ENCODE measurements at places on chromosomes 2 and 18.

- no peak for DNase-seq
These were observed 90.7 kb upstream of the GCFC2 start for GRCh38 chr2:75801234-75801982.

DNA sequence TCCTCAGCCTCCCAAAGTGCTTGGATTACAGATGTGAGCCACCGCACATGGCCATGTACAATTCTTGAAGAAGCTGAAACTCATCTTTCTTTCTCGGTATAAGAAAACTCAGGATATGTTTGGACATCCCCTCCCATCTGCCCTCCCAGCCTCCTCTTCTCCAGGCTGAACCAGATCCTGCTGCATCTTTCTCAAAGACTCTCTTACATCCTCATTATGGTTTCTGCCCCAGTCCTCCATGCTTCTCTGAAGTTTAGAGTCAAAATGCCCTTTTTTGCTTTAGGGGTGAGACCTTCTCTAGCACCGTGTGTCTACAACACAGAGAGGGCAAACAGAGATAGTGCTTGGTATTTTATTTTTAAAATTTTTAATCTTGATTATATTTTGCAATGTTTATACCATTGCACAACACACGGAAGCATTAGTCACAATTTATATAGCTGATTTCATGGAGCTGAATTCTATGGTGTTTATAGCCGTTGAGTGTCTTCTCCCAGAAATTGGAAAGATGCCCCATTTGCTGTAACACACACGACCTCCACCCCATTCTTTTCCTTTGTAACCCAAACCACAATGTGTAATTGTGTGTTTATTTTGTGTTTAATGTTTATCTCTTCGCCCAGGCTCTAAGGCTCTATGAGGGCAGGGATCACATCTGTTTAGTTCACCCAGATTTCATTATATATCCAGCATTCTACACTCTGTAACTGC, 206.0 kb upstream of the TNP1 start:
- no peak for DNase-seq

GRCh38 chr2:188668017-188668680, 306.0 kb upstream of the COL3A1 start:
- no peak for DNase-seq

GRCh38 chr2:7681881-7682461, 764.8 kb downstream of the RNF144A start:
- DNase-seq = no peak

DNA sequence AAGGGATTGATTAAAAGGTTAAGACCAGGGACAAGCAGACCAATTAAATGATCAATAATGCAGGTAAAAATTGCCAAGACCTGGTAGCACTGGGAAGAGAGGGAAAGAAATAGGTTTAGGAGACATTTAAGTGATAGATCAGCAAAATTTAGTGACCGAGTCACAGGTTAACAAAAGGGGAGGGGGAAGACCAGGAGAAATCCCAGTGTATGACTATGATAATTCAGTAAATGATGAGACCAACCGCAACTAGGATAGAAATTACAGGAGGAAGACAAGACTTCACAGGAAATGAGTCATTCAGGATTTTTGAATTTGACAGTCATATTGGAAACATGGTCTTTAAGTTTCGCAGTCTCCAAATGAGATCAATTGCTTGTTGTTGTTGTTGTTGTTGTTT, 62.9 kb downstream of the COBLL1 start:
- no peak for DNase-seq

- DNase-seq = no peak
These were observed 1.3 kb upstream of the TLX2 start for GRCh38 chr2:74512744-74513604.

Data from adrenal gland (tissue), 19 donors.